ENCODE measurements at places on chromosomes 16 and 17. TPM values are rescaled to one million over a fixed set of nuclear protein-coding genes. Genes with fewer than 3 reads are reported as not detected.

GRCh38 chr16:87696726-87697125, 69.1 kb downstream of the KLHDC4 start:
- DNase-seq = no peak

The ABCC12 gene
- 0.29 TPM for polyA plus RNA-seq

The HP gene
- polyA plus RNA-seq = 0.12 TPM

DNA sequence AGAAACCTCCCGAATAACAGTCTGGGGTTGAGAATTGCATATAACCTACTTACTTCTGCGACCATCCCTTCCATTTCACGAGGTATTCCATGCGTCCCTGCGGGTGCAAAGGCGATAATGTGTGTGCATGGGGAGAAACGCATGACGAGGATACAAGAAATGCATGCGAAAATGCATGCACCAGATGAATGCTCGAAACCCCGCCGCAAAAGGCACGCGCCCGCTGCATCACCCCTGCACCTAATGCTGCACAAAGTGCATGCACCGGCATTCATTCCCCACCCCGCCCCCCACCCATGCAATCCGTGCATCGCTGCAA, 474 bp downstream of the CBX8 start:
- DNase-seq = no peak

- no peak for DNase-seq
These were observed 712.1 kb downstream of the CDH11 start for GRCh38 chr16:64409783-64410210.

The ZNF689 gene
- polyA plus RNA-seq = 8.1 TPM

- no peak for DNase-seq
These were observed 21.9 kb downstream of the SDK2 start for GRCh38 chr17:73622381-73622780.
